Cerebellar cortex (tissue), 1 donor: ENCODE measurements at places on chromosomes 6 and 20.

GRCh38 chr6:135779213-135779612 is 72.3 kb upstream of the PDE7B start:
- DNase-seq, result no peak

DNA sequence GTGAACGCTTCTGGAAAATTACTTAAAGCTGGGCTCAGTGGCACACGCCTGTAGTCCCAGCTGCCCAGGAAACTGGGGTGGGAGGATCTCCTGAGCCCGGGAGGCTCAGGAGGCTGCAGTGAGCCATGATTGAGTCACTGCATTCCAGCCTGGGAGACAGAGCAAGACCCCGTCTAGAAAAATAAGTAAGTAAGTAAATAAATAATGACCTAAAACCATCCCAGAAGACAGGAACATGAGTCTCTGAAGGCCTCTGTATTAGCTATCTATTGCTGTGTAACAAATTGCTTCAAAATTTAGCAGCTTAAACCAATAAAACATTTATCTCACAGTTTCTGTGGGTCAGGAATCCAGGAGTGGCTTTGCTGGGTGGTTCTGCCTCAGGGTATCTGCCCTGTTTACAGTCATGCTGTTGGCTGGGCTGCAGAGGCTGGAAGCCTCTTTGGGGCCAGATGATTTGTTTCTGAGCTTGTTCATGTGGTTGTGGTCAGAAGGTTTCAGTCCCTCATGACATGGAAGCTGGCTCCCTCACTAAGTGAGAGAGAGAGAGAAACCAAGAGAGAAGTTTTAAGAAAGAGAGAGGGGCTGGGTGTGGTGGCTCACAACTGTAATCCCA is 48.4 kb upstream of the NCOA3 start:
- no peak for DNase-seq

GRCh38 chr6:42135722-42136121 is 6.7 kb downstream of the C6orf132 start:
- DNase-seq, result no peak

- no peak for DNase-seq
These were observed 10.3 kb downstream of the CST3 start for GRCh38 chr20:23627501-23627900.

- no peak for DNase-seq
These were observed 42.6 kb downstream of the UBE2V1 start for GRCh38 chr20:50070361-50070760.

DNA sequence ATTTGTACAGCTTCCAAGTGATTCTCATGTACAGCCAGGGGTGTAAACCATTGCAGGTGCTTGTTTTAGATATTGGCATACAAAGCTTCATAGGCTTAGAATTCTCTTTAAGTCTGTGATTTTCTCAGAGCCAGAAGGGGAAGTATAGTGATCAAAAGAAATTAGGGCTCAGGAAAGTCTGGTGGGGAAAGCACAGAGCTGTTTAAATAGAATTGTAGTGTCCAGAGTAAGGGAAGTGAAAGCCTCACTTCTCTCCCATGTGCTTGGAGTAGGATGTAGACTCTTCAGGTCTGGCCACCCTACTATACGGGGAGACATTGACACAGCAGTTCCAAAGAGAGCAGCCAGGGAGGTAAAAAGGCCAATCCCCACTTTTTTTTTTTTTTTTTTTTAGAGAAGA is 10.4 kb downstream of the GCNT2 start:
- DNase-seq, result no peak

DNA sequence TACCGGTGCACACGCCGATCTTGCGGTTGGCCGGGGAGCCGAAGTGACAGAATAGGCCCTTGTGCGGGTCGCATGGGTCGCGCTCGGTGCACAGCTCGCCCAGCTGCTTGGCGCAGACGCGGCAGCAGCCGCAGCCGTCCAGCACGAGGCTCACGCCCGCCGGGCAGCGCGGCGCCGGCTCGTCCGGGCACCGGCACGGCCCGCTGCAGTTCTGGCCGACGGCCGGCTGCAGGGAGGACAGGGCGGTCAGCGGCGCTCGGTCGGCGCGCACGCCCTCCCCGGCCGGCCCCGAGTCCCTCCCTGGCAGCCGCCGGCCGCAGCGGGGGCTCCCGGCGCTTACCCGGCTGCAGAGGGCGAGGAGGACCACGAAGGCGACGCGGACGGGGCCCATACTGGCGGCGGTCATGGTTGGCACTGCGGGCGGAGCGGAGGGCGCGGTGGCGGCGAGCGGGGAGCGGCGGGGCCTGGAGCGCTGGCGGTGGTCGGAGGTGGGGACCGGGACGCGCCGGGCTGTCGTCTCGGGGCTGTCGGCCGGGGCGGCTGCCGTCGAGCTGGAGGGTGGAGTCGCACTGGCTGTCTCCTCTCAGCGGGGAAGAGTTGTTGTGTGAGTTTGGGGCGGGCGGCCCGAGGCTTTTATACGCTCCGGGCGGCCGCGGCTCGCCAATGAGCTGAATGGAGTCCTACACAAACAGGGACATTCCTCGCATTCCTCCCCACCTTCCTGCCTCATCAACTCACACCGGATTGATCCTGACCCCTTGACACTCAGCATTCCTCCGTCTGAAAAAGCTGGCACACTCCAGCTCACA is at the start of gene CCN2:
Gene CCN2 (minus strand): TSS at position 606 of the 809 bp plus-strand sequence. CDS start 200 bp downstream, at position 406.
- DNase-seq, result peak; percentile 89

DNA sequence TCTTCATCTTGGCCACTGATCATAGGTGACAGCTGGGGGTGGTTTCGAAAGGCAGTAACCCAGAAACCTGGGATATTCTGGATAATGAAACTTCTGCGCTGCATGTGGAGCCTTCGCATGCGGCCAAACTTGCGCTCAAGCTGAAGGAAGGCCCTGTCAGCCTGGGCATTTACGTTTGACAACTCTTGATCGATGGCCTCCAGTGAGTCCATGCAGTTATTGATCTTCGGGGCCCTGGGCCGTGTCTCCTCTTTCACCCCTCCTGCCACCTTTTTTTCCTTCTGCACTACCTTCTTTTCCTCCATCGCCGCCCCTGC is 729 bp downstream of the TSPYL4 start:
- DNase-seq, result no peak

DNA sequence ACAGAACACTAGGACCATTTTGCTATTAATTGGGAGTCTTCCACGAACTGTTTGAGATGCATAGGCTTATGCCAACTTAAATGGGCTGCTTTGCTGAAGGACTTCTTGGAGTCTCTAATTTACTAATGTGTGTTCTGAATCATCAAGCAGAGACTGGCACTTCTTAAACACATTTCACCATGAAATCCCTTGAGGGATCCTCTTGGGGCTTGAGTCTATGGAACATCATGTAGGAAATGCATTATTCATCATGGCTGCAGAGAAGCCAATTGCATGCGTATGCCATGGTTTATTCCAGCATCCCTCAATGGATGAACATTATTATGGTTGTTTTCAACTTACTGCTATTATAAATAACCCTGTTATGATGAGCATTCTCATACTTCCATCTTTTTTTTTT is 73.4 kb downstream of the FGD2 start:
- no peak for DNase-seq

DNA sequence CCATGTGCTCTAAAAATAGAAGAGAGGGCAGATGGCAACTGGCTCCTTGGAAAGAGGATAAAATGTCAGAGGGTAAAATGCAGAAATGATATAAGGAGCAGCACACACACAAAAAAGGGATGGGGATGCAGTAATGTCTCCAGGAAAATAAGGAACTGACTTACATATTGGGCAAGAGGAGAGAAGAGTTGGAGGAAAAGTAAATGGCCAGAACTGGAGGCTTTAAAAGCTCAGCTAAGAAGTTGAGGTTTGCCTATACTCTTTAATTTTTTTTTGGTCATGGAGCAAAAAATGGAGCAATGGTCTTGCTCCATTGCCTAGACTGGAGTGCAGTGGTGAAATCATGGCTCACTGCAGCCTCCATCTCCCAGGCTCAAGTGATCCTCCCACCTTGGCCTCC is 93.7 kb downstream of the SULF2 start:
- DNase-seq, result no peak

DNA sequence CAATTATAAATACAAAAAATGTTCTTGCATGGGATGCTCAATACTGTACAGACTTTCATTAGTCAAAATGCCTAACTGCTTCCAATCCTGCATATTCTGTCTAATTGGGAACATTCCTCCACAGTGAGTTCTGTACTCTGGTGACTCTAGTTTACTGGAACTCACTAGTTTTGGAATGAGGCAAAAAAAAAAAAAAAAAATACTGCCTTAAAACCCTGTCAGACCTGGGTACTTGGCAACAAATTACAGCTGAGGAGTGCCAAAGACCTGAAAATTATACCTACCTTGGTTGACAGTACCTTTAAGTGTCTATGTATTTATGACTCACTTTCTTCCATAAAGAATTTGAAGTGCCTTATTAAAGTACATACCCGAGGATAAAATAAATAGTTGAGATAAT is 276.7 kb downstream of the FARS2 start:
- DNase-seq, result no peak

DNA sequence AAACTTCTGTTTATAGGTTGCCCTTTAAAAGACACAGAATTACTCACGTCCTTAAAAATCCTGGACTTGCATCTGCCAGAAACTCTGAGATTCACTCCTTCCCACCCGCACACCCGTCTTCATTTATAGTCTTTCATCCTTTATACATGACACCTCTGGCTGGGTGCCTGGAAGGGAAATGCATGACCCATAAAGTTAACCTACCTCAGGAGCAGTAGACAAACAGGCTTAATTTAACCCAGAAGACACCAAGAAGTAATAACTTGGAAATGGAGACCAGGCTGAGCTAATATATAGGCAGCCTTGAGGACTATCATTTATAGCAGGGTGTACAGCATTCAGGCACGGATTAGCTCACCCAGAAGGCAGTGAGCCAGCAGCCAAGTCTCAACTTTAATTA is 429.0 kb upstream of the NRSN1 start:
- no peak for DNase-seq

- DNase-seq, result peak; percentile 4
These were observed 74.7 kb upstream of the NOX3 start for GRCh38 chr6:155530219-155530834.

GRCh38 chr6:75608956-75609533 is 7.4 kb downstream of the SENP6 start:
- no peak for DNase-seq

DNA sequence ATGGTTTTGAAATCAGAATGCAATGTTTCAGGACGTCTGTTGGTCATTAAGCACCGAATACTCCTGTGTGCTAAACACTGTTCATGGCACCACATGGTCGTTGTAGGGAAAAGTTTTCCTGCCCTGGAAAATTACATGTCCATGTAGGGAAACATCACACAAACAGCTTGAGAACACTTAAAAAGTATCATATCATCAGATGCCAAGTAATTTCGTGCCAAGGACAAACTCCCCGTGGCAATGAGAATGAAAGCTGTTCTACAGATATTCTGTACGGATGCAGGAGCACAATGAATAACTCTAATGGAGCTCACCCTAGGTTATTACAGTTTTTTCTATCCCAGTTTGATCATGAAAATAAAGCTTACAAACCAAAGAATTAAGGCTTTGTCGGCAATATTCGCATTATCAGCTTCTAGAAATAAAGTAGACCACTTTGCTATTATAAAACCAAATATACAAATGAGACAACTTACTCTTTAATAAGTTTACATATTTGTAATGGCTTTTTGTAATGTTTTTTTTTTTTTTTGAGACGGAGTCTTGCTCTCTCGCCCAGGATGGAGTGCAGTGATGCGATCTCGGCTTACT is 4.6 kb upstream of the DST start:
- DNase-seq, result no peak

DNA sequence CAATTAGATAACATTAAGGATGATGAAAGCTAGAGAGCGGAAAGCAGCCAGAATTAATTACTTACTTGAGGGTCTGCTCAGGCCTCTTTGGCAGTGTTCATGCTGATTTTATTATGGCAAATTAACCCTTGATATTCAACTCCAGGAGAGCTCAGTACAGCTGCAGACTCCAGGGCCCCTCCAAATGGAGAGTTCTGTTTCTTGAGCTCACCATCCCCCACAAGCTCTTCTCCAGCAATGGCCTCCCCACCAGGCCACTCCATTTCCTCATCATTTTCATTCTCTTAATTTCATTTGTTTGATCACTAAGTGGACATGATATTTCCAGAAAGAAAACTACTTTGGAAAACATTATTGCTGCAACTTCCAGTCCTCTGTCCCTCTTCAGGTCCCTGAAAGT is 513.3 kb upstream of the NOX3 start:
- no peak for DNase-seq

DNA sequence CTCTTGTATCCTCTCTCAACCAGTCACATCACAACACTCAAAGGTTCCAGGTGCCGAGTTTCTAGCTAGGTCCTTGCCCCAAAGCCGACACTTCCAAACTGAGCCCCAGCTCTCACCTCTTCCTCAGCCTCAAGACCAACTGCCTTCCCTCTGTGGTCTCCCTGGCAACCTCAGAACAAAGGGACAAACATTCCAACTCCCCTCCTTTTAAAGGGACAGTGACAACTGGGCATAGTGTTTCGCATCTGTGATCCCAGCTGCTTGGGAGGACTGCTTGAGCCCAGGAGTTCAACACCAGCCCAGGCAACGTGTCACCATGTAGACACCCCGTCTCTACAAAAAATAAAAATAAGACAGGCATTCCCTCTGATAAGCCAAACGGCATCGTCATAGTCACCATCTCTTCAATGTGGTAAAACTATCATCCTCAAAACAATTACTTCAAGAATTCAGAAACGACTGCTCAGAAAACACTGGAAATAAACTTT is 11.3 kb downstream of the DIDO1 start:
- DNase-seq, result no peak

DNA sequence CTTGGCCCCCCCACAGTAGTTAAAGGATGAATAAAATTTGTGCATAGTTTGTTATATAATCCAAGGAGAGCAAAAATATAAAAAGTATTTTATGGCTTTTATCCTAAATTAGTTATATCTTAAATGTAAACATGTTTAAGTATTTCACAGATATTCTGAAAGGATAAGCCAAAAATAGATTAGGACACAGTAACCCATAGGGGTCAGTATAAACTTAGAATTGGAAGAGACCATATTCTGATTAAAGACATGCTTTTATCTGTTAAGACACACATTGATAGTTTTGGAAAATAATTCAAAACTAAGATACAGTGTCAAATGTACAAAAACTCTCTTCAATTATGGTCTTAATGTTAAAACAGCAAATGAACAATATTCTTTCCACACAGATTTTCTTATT is 4.5 kb upstream of the SERINC1 start:
- peak; percentile 22 for DNase-seq
